Suprapubic skin (tissue), 4 donors: ENCODE measurements at places on chromosomes 12 and 14. TPM values are rescaled to one million over a fixed set of nuclear protein-coding genes. Genes with fewer than 3 reads are reported as not detected.

DNA sequence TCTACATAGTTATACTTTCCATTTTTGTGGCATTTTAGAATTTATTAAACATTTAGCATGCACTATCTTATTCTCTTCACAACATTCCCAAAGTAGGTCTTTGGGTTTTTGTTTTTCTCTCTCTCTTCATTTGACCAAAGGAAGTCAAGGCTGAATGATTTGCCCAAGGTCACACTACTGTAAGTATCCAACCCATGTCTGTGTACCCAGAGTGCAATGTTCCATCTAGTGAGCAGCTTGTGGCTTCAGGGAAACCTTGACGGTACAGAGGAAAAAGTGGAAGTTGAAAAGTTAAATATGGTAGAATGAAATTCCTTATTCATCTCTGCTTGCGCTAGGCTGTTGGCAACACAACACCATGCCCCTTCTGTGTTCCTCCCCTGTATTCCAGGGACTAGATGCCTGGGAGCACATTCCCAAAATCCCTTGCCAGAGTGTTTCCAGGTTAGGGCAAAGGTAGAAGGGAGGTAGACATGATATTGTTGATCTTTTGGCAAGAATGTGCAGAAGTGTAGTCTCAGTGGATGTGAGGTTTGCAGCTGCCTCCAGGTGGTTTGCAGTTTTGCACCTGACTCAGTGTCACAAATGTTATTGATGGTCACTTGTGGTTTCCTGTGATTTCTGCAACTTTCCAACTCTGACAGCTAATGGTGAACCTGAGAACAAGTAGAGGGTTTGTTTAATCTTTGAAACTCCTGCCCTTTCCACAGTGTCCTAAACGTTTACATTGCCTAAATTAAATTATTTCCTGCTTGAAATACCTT, 196.7 kb downstream of the RMST start:
- H3K36me3 ChIP-seq: no peaks in the 10 kb centered on the region
- H3K4me1 ChIP-seq: no peaks in the 10 kb centered on the region
- DNase-seq: no peak
- H3K4me3 ChIP-seq: no peak overlapping the region
- no peak overlapping the region for H3K27ac ChIP-seq

- peaks cover 37% of the 10 kb centered on the region for H3K36me3 ChIP-seq
- no peak for DNase-seq
- H3K4me3 ChIP-seq: no peak overlapping the region
- H3K27ac ChIP-seq: no peak overlapping the region
- H3K4me1 ChIP-seq: no peaks in the 10 kb centered on the region
These were observed 17.2 kb downstream of the CALCOCO1 start for GRCh38 chr12:53710091-53710490.

DNA sequence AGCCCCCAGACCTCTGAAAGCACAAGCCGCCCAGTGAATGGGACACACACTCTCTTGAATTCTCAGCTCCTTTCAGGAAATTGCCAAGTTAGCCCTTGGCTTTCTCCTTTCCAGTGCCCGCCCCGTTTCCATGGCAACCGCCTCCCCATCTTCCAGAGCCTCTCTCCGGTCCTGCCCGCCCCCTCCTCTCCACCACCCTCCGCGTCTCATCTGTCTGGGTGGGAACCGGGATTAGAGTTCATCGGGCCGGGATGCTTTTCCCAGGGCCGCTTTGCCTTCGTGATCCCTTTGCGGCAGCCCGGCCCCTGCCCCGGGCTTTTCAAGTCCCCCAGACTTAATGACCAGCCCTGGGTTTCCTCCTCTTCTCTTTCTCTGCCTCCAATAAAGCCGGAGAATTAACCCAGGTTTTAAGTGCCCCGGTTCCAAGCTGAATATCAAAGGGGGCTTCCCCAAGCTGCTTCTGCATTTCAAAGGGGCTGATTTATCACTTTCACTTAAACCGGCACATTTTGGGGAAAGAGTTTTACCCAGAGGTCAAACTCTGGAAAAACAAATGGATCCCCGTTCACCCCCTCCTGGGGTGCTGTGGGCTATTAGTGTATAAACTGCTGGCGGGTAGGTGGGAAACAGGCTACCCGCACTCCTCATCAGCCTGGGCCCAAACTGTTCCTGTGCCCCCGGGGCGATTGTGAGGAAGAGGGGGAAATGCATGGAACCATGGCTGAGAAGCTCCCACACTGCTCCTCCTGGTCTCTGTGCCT, 101.7 kb downstream of the ZFP36L1 start:
- no peak overlapping the region for H3K27ac ChIP-seq
- H3K27me3 ChIP-seq: no peaks in the 10 kb centered on the region
- peaks cover 52% of the 10 kb centered on the region for H3K4me1 ChIP-seq

GRCh38 chr14:30998100-30998706, 27.2 kb upstream of the AP4S1 start:
- peaks cover 19% of the 10 kb centered on the region for H3K4me1 ChIP-seq
- H3K36me3 ChIP-seq: peaks cover 19% of the 10 kb centered on the region
- no peak for DNase-seq

DNA sequence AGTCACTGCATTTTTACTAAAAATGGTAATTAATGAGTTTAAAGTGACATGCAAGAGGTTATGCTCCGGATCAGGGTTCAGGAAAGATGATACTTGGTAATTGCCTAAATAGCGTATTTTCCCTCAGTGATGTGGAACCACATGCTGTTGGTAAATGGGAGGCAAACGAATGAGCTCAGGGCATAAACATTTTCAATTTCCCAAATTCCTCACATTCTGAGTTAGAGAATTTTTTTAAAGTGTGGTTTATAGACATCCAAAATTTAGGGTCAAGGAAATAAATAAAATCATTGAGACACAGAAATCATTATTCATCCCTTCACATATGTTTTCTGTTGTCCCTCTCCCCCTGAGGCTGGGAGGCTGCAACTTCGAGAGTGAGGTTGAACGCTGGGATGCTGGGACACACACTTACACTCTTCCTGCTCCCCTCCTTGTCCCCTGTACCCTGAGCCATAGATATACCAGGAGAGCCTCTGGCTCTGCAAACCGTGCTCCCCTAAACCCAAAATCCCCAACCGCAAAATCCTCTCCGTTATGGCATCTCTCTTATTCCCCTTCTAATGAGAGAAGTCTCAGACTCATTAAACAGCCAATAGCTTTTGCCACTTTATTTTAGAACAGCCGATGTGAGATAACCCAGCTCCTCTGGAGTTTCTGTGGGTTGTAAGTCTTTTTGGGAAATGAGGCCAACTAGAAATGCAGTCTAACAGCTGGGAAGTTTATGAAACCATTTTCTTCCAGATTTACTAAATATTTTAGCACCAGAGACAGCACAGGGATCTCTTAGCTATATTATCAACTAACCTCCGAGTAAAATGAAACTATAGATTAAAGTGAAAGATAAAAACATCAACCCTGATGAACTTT, 21.4 kb upstream of the ADGRD1 start:
- H3K36me3 ChIP-seq: no peaks in the 10 kb centered on the region
- no peak for DNase-seq
- H3K27ac ChIP-seq: peak overlapping the region; percentile 40
- H3K4me3 ChIP-seq: no peak overlapping the region

- H3K4me1 ChIP-seq: peaks cover 42% of the 10 kb centered on the region
- peaks cover under 1% of the 10 kb centered on the region for H3K36me3 ChIP-seq
- DNase-seq: no peak
- H3K4me3 ChIP-seq: peak overlapping the region; percentile 68
- no peaks in the 10 kb centered on the region for H3K27me3 ChIP-seq
These were observed 1.0 kb downstream of the PGF start for GRCh38 chr14:74954232-74954946.

DNA sequence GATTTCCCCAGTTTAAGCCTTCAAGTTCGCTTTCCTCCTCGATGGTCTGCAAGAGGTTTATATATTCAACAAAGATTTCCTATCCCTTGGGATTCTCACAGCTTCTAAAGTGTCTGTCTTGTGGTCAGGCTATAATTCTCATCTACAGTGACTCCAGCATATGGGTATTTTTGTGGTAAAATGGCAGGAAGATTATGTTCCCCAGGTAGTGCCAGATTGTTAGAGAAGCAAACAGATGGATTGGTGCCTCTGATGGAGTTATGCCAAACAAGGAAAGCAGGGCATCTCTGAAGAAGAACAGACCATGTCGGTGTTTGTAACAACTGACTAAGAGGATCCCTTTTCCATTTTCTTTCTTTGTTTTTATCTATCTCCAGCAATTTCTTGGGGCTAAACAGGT, 5.5 kb upstream of the CCDC175 start:
- no peaks in the 10 kb centered on the region for H3K4me1 ChIP-seq
- H3K27me3 ChIP-seq: no peaks in the 10 kb centered on the region
- DNase-seq: no peak
- no peak overlapping the region for H3K27ac ChIP-seq
- H3K36me3 ChIP-seq: no peaks in the 10 kb centered on the region

- peaks cover 7% of the 10 kb centered on the region for H3K4me1 ChIP-seq
- H3K27ac ChIP-seq: no peak overlapping the region
- H3K27me3 ChIP-seq: no peaks in the 10 kb centered on the region
- no peak overlapping the region for H3K4me3 ChIP-seq
These were observed 66.5 kb downstream of the ANO6 start for GRCh38 chr12:45282411-45282810.

DNA sequence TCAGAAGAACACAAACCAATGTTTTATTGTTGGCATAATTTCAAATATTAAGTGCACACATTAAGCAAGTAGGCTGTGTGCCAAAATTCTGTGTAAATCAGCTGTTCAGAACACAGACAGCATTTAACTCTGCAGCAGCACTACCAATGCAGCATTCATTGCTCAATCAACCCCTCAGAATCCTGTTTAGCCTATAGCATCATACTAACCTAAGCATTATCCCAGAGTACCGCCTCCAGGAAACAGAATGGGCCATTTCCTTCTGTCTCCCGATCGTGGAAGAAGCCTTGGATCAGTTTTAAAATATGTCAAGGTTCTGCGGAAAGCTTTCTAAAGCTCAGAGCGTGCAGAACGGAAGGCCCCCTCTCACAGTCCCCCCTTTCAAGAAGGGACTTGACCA, 3.3 kb downstream of the IL26 start:
- no peak overlapping the region for H3K27ac ChIP-seq
- no peak overlapping the region for H3K4me3 ChIP-seq

GRCh38 chr14:74984236-74985027, 18.3 kb upstream of the EIF2B2 start:
- no peaks in the 10 kb centered on the region for H3K27me3 ChIP-seq
- no peak overlapping the region for H3K4me3 ChIP-seq
- peaks cover 26% of the 10 kb centered on the region for H3K4me1 ChIP-seq
- H3K27ac ChIP-seq: no peak overlapping the region

GRCh38 chr12:107318806-107319532, 225.6 kb upstream of the CRY1 start:
- peaks cover 41% of the 10 kb centered on the region for H3K4me1 ChIP-seq
- H3K36me3 ChIP-seq: no peaks in the 10 kb centered on the region
- peak overlapping the region; percentile 68 for H3K4me3 ChIP-seq
- peaks cover 42% of the 10 kb centered on the region for H3K27me3 ChIP-seq
- H3K27ac ChIP-seq: peak overlapping the region; percentile 80

Gene TMTC1
- total RNA-seq: 11.0 TPM

Gene SOAT2
- not detected for total RNA-seq

Gene CEBPE
- total RNA-seq: not detected

Gene CIROP
- not detected for total RNA-seq

Gene NANOG
- total RNA-seq: 1.5 TPM
